ENCODE measurements at places on chromosomes 16 and 17.
A peak's percentile ranks its signal among the peaks of the same experiment; 100 is the strongest.

DNA sequence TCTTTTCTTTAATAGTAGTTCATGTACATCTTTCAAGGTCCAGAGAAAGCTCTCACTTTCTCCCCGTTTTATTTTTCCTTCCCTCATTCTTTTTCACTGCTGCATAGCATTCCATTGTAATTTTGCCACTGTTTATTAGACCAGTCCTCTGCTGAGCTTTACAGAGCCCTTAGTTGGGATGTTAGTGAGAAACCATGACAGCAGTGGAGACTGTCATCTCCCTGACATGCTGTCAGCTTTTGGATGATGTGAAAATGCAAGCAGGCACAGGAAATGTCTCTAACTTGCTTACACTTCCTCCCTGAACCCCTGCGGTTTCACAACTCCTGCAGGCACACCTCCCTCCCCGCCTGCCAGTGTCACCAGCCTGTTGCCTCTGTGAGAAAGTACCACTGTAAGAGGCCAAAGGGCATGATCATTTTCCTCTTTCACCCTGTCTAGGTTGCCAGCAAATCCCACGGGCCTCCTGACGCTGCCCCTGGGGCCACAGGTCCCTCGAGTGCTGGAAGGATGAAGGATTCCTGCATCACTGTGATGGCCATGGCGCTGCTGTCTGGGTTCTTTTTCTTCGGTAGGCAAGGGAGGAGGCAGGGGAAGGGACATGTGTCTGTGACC is at the start of gene ITGAL:
TSS of gene ITGAL (plus strand) at position 415 of the 615 bp plus-strand sequence. CDS start at position 511, 96 bp downstream.
- DNase-seq, result peak; percentile 86

- no peak for DNase-seq
These were observed 235.4 kb upstream of the MON1B start for GRCh38 chr16:76955629-76956028.

DNA sequence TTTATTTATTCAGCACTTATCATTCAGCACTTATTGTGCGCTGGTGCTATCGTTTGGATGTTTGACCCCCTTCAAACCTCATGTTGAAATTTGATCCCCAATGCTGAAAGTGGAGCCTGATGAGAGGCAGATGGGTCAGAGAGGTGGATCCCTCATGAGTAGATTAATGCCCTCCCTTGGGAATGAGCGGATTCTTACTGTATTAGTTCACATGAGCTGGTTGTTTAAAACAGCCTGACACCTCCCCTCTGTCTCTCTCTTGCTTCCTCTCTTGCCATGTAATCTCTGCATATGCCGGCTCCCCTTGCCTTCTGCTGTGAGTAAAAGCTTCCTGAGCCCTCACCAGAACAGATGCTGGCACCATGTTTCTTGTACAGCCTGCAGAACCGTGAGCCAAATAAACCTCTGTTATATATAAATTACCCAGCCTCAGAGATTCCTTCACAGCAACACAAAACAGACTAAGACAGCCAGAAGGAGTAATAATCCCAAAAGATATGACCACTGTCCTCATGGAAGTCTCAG is 111.1 kb downstream of the CACNG3 start:
- no peak for DNase-seq

DNA sequence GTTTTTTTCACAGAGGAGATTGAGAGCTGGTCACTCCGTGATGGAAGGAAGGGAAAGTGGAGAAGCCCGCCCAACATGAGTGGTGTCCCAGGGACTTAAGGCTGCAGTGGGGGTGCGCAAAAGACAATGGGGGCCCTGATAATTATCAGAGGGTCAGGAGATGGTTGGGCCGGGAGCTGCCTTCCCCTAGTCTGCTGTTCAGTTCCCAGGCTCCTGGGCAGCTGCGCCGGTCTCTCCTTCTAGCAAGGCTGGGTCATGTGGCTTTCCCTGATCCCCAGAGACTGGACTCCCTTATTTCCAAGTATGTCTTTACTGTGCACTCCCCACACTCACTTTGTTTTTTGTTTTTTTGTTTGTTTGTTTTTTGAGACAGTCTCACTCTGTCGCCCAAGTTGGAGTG is 16.2 kb downstream of the CYGB start:
- DNase-seq, result no peak

DNA sequence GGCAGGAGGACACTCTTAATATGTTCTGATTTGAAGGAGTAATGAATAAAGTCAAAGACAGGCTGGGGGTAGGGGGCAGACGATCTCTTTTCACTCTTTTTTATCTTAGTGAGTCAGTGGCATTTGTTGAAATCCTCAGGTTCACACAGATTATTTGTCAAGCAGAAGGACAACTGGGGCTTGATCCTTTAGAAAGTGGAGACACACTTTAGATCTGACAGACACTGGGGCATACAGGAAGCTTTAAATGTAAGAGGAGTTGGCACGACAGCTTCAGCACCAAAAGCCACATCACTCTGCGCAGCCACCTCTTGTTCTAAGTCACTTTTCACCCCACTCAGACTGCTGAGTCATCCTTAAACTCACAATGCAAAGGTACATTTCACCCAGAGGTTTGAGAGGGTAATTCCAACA is 121.5 kb downstream of the STXBP4 start:
- DNase-seq, result peak; percentile 16

GRCh38 chr16:70725024-70725911 is 39.4 kb upstream of the MTSS2 start:
- DNase-seq, result no peak

DNA sequence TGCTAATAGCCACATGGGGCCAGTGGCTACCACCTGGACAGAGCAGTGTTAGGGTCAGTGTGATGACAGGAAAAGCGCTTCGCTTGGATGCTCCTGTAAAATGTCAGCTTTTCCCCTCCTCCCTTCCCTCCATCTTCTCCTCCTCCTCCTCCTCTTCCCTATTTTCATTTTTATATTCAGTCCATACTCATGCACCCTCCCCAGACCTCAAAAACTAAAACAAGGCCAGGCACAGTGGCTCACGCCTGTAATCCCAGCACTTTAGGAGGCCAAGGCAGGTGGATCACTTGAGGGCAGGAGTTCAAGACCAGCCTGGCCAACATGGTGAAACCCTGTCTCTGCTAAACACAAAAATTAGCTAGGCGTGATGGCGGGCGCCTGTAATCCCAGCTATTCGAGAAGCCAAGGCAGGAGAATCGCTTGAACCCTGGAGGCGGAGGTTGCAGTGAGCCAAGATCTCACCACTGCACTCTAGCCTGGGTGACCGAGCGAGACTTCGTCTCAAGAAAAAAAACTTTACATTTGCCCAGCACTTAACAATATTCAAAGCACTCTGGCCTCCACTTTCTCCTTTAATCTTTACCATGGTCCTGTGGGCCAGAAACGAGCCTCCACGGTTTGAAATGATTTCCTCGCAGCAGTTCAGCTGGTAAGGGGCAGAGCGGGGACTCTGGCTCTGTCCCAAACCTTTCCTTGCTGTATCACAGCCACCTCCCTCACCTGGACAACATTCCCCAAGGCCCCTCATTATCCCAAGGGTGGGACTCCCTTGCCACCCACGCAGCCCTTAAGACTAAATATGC is 21.8 kb downstream of the ANKRD40 start:
- DNase-seq, result no peak

GRCh38 chr16:50838165-50838564 is 96.3 kb downstream of the CYLD start:
- no peak for DNase-seq

- DNase-seq, result no peak
These were observed 562.7 kb upstream of the HSBP1 start for GRCh38 chr16:83245061-83245460.

GRCh38 chr17:75430159-75430974 is 24.9 kb upstream of the GRB2 start:
- DNase-seq, result no peak

- peak; percentile 9 for DNase-seq
These were observed 40.2 kb upstream of the BHLHA9 start for GRCh38 chr17:1229900-1230501.
